ENCODE measurements at places on chromosomes 2 and 18. TPM values are rescaled to one million over a fixed set of nuclear protein-coding genes. Genes with fewer than 3 reads are reported as not detected.
A peak's percentile ranks its signal among the peaks of the same experiment; 100 is the strongest.

GPR75 gene
- 1.9 TPM for polyA plus RNA-seq

CMPK2 gene
- polyA plus RNA-seq, result 5.5 TPM

MOGAT1 gene
- polyA plus RNA-seq, result 0.05 TPM

DNA sequence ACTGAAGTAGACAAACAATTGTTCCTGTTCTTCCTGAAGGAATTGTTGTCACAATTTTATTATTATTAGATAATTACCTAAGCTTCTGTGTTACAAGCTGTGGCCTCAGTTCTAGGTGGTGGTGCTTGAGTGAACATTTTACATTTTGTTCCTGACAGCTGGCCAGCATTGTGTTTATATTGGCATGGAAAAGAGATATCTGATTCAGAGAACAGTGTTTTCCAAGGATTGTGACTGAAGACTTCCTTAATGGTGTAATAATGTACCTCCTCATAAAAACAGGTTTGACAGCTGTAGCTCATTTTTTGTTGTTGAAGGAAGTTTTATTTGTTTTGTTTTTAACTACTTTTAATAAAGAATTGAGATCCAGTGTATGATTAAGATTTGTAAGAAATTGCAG is 95.2 kb downstream of the EPB41L5 start:
- peak; percentile 7 for DNase-seq

DNA sequence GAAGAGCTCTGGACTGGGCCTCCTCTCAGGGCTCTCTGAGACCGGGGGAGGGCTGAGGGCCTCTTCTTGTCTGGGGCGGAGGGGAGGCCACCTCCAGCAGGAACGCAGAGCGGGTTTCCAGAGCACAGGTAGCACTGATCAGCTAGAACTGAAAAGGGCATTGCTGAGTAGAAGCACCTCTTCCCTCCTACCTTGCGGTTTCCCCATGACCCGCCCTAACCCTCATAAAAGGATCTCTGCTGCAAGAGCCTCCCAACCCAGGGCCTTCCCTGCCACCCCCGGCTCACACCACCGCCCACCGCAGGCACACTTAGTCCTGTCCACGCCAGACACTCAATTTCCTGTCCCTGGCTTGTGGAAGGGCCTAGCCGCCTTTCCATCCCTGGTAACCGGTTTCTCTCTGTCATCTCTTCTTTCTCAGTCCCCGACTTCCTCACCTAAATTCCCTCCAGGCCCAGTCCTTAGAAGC is 966 bp downstream of the ADCY3 start:
- DNase-seq, result no peak

- DNase-seq, result no peak
Measured at GRCh38 chr2:67645280-67646138, 248.4 kb downstream of the ETAA1 start.

- no peak for DNase-seq
Measured at GRCh38 chr2:233326500-233326899, 18.9 kb downstream of the SAG start.

DNA sequence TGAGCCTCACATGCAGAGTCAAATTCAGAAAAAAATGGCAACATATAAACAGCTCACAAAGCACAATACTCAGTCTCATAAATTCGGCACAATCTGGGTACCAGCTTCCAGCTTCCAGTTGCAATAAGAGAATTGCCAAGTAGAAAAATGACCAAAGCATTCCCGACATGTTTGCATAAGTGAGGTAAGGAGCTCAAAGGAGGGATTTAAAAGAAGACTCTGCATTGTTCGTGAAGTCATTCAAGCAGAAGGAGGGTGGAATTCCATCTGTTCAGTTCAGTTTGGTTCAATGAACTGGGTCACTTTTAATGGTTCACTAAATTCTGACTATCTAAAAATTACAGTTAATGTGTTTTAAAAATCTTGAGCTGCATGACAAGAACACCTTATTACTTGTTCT is 106.7 kb upstream of the KLHL14 start:
- DNase-seq, result no peak

- no peak for DNase-seq
Measured at GRCh38 chr2:239473211-239473805, 72.5 kb upstream of the HDAC4 start.
